ENCODE measurements at places on chromosomes 5 and 9.

- peak; percentile 5 for DNase-seq
Measured at GRCh38 chr5:178625679-178626483, 969 bp downstream of the CLK4 start.

DNA sequence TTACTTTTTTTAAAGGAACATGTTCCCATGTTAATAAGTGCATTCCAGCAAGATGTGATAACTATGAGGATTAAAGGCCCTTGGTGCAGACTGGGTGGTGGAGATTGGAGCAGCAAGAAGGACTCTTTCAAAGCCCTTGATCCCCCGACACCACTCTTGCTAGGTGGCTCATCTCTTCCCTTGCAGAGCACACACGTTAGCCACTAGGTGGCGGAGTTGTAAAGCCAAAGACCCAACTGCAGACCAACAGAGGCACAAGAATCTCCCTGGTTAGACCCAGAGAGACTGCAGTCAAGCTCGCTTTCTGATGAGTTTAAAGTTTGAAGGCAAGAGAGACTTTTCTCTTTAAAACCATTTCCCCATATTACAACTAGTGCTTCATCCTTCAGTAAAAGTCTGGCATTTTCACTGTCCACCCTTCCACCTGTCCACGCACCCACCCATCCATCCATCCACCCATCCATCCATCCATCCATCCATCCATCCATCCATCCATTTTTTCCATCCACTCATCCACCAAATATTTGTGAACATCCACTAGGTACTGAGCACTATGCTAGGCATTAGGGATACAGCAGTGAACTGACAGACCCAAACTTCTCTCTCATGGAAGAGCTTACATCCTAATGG lies 226.9 kb downstream of the MSX2 start:
- peak; percentile 72 for DNase-seq

- DNase-seq: no peak
Measured at GRCh38 chr5:153896701-153897100, 142.0 kb downstream of the FAM114A2 start.

- peak; percentile 13 for DNase-seq
Measured at GRCh38 chr5:116938488-116938887, 363.9 kb upstream of the SEMA6A start.

GRCh38 chr9:129011761-129012181 lies 16.4 kb downstream of the SH3GLB2 start:
- DNase-seq: no peak

GRCh38 chr5:150765011-150765798 lies 6.4 kb upstream of the DCTN4 start:
- no peak for DNase-seq

- no peak for DNase-seq
Measured at GRCh38 chr5:143812085-143812705, at the start of gene HMHB1. HMHB1 (plus strand) TSS chr5:143812161.

- DNase-seq: no peak
Measured at GRCh38 chr9:117414220-117414905, 494 bp downstream of the ASTN2 start.

DNA sequence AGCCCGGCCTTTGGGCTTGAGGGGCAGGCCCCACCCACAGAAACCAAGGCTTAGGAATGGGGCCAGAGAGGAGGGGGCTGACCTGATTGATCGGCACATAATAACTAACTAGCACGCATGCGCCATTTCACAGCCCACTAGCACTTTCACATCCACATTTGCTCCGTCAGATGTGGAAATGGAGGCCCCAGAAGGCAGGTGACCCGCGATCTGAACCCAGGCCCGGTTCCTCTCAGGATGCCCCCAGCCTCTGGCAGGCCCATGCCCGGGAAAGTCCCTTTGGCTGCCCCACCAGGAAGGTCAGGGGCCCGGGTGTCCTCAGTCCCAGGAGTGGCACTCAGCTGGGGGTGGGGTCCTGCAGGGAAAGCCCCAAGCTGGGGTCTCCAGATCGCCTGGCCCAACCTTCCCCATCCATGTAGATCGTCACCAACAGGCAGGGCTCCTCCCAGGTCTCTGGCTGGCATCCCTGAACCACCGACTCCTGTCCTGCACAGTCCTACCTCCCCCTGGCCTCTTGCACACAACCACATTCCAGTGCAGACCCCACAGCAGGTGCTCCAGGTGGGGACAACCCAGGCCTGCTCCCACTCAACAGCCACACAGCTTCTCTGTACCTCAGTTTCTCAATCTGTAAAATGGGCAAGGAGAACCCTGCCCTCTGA lies 46.7 kb downstream of the VAV2 start:
- DNase-seq: no peak

DNA sequence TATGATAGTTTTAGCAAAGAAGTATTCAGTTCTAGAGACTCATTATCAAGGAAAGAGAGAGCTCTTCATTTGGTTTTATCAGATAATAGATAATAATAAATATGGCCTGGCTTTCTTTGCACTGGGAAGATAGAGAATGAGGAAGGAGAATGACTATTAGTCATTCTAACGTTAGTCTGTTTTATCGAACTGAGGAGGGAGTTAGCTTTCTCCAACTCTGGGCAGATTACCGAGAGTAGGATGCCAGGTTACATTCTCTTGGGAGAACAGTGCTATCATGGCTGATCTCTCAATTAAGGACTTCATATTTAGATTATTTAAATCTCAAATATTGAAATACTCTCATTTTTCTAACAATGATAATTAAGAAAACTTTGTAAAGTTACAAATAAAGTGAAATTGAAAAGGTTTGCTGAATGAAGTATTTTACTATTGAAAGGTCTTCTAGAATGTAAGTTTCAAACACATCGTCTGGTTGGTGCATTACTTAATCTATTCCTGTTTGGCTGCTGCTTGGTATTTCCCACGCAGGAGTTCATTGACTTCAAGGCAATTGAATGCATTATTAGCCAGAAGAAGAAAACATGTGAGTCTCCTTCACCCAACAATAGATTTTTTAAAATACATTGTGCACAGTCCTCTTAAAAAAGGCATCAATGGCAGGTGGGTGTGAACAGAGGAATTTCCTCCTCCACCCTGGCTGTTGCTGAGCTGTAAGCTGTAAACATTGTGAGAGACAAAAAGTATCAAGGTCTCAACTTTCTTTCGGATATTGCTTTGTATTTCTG lies 140.8 kb downstream of the C9orf152 start:
- DNase-seq: no peak

DNA sequence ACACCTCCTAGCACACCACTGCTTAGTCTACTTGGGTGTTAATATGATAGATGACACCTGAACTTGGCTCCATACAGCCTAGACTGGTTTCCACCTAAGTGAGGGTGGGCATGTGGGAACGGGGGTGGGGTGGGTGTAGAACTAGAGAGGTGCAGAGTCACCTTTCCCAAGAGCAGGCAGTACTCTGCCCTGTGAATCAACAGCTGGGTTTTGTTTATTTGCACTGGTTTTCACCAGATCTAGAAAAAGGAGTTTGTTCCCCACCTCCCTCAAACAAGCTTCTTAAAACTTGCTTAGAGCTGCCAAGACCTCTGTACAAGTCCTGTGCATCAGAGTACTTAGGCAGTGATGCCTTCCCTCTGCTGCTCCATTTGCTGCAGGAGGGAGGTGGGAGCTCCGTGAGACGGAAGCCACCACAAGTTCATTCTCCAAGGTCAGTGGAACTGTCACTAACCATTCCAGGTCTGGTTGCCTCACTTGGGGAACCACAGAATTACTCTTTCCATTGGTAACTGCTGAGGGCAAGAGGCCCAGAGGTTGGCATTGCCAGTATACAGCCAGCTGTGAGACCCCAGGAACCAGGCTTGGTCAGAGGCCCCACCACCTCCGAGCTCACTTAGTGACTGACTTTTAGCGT lies 163.5 kb downstream of the NR3C1 start:
- no peak for DNase-seq

DNA sequence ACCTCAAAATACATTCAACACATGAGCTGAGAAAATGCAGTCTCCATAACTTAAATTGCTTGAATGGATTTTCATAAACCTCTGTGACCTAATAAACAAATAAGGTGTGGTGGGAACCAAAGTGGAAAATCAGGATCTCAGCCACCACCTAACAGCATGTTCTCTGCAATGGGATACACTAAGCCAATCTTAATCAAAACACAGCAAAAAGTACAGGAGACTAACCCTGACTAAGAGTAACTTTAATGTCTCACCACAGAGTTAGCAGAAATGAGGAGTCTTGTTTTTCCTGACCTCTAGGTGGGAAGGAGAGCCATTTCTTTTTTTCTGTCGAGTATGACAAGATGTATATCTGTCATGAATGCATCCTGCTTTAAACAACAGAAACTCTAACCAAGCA lies 48.5 kb downstream of the PLK2 start:
- DNase-seq: no peak

DNA sequence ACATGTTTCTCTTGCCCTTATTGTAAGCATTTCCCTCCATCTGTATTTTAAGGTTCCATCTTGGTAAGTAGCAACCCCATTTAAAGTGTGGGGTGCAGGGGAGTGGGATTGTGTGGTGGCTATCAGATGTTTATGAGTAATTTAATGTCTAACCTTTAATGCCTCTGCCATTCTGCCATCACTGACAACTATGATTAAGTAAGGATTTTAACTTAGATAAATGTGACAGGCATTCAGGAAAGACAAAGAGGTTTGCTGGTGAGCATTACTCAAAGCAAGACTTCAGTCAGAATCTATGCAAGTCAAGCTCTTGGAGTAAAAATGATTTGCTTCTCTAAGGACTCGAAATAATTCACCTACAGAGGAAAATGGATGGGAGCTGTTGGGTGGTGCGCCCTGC lies 143.0 kb downstream of the NXNL2 start:
- no peak for DNase-seq

DNA sequence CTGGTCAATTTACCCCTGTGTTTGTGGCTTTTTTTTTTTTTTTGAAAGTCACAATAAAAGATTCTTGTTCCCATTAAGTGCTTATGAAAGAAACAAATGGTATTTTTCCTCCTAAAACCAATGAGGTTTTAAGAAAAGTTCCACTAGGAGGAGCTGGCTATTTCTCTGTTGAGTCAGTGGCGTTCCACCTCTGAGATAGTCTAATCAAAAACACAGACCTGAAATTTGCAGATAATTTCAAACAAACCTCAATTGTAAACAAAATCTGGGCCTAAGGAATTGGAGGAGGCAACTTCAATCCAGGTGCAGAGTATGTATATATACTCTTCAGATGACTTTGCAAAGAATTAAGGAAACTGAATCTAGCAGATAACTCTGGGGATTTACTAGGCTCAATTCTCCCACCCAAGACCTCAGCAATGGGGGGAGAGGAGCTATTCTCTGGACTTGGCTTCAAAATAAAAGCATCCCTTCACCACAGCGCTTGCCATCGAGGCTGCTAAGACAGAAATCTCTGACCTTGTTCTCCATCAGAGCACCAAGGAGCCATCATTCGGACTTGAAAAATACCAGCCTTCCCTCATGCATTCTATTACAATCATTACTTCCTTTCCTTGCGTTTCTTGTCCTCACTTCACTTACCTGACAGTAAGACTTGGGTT lies 52.4 kb downstream of the FANCC start:
- no peak for DNase-seq

DNA sequence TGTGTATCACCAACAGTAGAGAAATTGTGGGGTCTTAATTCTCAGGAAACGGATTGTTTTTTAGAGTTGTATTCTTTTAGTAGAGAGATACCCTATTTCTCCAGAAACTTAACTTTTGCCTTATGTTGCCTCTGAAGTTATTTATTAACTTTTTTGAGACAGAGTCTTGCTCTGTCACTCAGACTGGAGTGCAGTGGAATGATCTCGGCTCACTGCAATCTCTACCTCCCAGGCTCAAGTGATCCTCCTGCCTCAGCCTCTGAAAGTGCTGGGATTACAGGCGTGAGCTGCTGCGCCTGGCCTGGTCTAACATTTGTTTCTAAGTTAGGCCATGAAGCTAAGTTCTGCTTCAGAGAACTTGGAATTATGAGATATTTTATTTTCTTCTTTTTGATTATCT lies 75.0 kb downstream of the CFAP95 start:
- DNase-seq: no peak

DNA sequence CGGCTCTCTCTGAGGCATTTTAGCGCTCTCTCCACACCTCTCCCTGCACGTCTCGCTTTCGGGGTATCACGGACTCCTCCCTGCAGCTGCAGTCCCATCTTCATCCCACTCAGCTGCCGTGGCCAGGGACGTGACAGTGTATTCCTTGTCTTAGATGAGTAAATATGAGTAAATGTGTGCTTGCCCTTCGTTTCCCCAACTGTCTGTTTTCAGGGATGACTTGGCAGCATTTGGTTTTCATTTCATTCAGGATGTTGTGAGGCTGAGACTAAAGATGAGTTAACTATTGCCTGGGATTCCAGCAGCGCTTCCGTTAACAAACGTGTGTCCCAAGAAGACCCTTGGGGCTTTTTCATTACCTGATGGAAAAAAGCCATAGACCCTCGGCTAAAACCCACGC lies 29.5 kb downstream of the GDNF start:
- no peak for DNase-seq

DNA sequence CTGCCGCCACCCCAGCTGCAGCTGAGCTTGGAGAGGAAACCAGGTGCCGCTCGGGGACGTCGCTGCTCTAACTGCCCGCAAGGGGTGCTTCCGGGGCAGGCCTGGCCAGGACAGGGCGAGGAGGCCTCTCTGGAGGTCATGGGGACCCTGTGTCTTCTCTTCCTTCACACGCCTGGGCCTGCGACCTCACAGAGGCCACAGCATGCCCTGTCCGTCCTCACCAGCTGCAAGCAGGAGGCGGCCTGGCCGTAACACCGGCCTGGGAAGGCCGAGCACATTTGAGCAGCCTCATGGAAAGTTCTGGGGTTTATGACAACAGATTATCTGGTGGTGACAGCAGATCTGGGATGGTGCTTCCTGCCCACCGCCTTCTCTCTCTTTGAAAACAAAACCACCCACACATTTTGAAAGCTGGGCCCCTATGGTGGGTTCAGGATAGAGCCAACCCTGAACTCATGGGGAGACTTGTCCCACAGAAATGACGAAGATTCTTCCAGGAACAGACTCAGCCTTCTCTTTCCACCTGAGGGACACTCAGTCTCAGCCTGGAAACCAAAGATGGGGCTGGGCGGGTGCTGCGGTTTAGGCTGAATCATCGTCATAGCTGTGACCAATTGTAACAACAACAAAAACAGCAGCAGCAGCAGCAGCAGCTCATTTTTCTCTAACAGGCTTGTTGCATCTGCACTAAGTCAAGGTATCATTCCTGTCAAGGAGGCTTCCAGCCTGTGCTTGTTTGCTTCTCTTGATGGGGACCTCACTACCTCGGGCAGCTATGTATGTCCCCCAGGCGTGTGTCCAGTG lies 99.6 kb upstream of the RAPGEF1 start:
- DNase-seq: no peak

GRCh38 chr9:25224996-25225395 lies 453.2 kb downstream of the TUSC1 start:
- DNase-seq: no peak

Measured in caudate nucleus (tissue), 63 donors.